ENCODE measurements at places on chromosomes 1 and 21.

DNA sequence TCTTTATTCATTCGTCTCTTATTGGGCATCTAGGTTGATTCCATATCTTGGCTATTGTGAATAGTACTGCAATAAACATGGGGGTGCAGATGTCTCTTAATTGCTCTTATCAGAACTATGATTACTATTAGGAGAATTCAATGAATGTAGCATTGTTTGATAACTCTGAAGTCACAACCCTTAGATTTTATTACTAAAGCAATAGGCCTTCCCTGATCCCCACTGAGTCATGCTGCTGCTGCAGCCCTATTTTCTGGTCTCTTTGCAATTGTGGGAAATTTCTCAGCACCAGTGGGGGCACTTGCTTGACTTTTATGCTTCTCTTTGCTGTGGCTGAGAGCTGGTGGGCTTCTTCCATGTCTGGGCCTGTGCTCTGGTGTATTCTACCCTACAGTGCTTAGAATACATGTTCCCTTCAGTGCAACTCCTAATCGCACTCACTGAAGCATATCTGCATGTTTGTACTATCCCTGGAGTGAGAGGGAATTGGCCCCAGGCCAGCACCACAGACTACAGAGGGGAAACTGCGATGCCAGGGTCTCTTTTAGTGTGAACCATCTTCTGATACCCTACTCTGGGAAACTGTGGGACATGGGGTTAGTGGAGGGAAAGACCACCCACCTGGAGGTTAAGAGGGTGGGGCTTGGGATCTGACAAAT, 52.2 kb upstream of the ROR1 start:
- no peak for DNase-seq

DNA sequence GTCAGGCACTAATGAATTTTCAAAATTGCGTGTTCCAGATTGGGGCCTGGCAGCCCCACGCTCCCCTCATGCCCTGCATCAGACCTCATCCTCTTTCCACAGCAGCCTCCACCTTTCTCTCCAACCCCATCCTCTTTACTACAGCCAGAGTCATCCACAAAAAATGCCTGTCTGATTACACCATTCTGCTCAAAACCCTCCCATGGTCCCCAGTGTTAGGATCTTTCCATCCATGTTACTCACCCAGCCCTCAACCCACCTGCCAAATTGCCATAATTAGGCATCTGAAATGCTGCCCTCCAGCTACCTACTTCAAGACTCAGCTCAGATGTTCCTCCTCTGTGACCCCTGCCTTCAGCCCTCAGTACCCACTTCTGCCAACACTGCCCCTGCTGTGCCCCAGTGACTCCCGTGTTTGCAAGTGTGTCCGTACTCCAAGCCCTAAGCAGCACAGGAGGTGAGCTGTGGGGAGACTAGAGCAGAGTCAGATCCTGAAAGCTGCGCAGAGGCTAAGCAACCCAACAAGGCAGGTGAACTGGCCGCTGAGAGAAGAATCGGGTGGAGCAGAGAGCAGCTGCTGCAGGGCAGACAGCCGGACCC, 715 bp upstream of the ARTN start:
- no peak for DNase-seq

GRCh38 chr1:24652382-24652781, 9.3 kb downstream of the SRRM1 start:
- no peak for DNase-seq

GRCh38 chr1:210373878-210374599, 45.3 kb downstream of the HHAT start:
- no peak for DNase-seq

DNA sequence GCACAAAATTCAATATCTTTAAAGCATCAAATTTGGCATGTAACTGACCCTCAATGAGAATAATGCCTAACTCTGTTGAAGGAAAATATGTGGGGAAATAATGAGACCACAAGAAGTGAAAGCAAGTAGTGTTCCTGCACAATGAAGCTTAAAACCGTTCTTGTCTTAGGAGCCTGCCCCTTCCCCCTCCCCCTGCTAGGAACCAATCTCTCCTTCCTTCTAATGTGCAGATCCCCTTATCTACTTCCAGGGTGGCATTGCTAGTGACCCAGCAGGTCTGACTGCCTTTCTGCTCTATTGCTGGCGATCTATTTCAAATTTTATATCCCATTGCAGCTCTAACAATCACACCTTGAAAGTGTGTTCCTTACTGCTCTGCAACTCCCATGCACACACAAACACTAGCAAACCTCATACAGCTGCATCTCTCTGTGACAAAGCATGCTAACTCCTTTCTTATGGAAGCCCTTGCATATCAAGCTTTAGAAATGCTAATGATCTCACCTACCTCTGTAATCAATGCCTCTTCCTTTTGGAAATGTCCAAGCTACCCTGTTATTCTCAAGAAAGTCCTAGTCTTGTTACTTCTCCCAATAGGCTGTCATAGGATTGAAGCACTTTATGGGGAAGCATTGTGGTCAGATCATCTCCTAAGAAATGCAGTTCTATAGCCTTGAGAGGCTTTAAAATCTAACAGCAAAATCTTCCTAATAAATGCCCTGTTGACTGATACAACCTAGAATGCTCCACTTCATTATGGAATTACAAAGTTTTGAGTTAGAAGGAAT, 26.5 kb downstream of the BCL9 start:
- DNase-seq: no peak

DNA sequence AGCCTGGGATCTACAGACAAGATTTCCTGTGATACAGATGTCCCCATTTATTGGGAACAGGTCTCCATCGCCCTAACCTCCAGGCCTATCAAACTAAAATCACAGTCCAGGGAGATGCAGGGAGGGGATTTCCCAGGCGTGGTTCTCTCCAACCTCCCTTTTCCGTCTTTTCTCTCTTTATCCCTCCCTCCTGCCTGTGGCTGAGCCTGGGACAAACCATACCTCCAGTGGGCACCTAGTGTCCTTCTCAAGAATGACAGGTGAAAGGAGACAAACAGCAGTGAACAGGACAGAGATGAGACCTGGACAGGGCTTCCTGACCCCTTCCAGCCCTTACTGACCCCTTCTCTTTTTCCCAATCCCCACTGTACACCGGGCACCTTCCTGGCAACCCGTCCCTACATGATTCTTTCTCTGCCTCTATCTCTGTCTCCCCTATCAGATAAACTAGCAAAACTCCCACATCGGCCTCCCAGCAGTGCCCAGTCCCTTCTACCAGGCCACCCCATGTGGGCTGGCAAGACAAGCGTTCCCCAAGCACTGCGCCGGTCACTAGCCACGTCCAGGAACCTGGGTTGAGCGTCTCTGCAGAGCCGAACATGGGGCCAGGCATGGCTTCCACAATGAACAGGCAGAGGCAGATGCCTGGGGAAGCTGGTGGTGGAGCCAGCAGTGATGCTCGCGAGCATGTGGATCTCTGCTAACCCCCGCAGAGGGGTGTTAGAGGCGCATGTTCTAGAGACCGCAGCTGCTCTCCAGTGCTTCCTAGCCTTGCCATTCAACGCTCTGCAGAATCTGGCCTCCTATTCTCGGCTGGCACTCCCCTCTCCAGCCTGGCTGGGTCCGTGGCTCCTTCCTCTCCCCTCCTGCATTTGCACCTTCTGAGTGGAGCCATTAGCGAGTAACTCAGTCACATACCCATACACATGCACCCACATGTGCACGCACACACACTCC, 54.7 kb downstream of the ELK4 start:
- no peak for DNase-seq

DNA sequence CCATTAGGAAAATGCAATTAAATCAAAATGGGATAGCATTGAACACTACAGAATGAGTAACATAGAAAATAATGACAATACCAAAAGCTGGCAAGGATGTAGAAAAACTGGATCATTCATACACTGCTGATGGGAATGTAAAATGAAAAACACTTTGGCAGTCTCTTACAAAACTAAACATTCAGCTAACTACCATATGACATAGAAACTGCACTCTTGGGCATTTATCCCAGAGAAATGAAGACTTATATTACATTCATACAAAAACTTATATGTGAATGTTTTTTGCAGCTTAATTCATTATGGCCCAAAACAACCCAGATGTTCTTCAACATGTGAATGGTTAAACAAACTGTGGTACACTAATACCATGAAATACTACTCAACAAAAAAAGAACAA, 66.4 kb downstream of the ANKRD13C start:
- DNase-seq: no peak

DNA sequence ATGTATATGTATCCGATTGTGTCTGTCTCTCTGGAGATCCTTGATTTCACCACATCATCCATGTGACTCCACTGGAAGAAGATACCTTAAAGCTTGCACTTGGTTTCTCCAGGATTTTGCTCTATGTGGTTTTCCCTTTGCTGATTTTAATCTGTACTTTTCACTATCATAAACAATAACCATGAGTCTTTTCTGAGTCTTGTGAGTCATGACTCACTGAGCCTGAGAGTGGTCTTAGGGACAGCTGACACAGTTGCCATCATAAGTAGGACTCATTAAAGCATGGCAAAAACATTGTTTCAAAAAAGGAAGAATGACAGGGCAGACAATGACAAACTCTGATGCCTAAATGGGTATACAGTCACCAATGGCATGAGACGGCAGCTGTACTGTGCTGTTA, 226.2 kb downstream of the AKT3 start:
- no peak for DNase-seq

DNA sequence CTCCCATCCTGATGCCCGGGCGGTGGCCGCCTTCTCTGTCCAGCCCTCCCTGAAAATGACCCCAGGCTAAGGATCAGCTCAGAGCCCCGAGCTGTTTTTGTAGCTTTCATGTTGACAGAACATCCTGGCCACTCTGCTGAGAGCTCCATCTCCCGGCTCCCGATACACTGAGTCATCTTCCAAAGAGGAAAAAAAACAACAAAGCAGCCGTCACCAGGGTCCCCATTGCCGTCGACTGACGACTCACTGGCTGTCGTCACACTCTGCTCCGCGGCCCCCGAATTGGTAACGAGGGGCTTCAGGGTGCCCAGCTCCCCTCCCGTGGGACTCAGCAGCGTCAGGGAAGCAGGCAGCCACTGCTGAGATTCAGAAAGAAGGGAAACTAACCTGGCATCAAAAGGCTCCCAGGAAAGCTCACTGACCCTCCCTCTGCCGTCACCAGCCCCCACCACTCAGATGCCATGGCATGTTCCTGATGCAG, 67.2 kb downstream of the CD46 start:
- no peak for DNase-seq
